ENCODE measurements at places on chromosomes 13 and 19.

DNA sequence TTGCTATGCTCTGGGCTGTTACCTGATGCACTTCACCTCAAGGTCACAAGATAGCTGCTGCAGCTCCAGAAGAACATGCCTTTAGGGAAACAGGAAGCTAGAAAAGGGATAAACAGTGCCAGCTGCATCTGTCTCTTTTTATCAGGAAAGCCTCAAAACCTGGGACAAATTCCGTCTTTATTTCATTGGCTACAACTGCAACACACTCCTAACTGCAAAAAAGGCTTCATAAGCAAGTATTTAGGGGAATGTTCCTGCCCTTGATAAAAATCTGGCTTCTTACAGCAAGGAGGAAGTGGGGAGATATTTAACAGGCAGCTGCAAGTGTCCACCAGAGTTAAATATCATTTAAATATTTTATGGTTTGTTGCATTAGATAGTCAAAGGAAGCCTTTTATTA is 34.2 kb upstream of the SERTM1 start:
- DNase-seq: no peak

GRCh38 chr19:48346191-48346590 is 17.5 kb downstream of the TMEM143 start:
- no peak for DNase-seq

DNA sequence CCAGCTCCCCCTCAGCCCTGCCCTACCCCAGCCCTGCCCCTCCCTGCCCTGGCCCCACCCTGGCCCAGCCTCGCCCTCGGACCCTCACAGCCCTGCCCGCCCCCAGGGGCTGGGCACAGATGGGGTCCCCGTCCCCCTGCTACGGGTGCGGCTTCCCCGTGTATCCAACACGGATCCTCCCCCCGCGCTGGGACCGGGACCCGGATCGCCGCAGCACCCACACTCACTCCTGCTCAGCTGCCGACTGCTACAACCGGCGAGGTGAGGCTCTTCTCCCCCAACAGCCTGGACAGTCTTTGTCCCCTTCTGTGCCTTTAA is 5.2 kb downstream of the SHFL start:
- DNase-seq: no peak

GRCh38 chr13:35157143-35157755 is 215.2 kb downstream of the NBEA start:
- no peak for DNase-seq

DNA sequence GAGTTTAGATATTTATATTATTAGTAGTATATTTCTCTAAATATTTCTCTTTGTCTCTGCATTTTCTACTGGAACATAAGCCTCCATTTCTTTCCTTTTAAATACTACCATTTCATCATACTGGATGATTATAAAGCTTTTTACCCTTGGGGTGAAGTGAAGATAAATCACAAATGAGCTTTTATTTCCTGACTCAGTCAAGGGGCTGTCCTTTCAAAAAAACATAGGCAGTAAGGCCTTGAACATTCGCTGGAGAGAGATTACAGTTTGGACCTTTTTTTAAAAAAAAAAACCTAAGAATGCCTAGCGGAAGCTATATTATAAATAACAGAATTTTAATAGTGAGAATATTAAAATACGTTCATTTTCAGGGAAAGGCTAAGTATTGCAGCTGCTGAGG is 268.8 kb upstream of the PCDH9 start:
- DNase-seq: no peak

DNA sequence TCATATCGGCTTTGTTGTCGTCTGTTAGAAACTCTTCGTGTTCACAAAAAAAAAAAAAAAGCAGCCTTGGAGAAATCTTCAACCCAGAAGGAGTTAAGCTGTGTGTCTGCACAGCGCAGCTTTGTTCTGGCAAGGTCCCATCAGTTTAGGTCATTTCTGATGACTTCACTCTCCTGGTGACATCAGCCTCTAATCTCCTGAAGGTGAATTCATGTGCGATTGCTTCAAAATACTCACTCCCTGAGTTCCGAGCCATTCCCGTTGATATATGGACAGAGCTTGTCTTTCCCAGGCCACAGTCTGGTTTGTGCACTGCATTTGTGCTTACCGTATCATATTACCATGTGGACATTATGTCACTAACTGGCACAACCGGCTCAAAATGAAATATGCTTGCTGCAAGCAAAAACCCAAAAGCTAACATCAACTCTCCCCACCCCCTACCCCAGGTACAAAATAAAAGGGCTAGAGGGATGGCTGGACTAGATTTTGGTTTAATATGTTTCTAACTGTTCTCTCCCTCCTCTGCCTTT is 342.4 kb downstream of the KCNRG start:
- no peak for DNase-seq

GRCh38 chr13:85366759-85367417 is 432.3 kb downstream of the SLITRK6 start:
- DNase-seq: no peak

- DNase-seq: no peak
Observed at GRCh38 chr19:33039108-33039599, 25.5 kb downstream of the RHPN2 start.

DNA sequence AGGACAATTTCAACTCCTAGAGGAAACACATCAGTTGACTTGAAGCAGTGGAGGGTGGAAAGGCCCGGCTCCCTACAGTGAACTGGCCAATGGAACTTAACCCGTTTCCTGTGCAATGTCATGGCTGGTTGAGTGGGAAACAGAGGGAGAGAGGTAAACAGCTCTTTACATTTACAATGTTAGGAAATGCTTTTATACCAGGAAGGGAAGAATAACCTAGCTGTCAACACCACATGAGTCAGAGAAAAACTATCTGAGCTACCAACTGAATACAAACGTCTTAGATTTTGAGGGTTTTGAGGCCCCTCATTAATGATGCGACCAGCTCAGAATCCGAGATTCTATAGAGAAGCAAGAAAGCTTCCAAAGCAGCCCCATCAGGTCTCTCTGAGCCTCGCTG is 36.7 kb downstream of the CARD8 start:
- DNase-seq: no peak

- no peak for DNase-seq
Observed at GRCh38 chr19:58166708-58167280, 16.1 kb upstream of the ZNF274 start.

GRCh38 chr13:49307365-49307764 is 59.6 kb downstream of the CDADC1 start:
- DNase-seq: no peak

GRCh38 chr13:43514311-43514710 is 272.5 kb downstream of the ENOX1 start:
- DNase-seq: no peak

DNA sequence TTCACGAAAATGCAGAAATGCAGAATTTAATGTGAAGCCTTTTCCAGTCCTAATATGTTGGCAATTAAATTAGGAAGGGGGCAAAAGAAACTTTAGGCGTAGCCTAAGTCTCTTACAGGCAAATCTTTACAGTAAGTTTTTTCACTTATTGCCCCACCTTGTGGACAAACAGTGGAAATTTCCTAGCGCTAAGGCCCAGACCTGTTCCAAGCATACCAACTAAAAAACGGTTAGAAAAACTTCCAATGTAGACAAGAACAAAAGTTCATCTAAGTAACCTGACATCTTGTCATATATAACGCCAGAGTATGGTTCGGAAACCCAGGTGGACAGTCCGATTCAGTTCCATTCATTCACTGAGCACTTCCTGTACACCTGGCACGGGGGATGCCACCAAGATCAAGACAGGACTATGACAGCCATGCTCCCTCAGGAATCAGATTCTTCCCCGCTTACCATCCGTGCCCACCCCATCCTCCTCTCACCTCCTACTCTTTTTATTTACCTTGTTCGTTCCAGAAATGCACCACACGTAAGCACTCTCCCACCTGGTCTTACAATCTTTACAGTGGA is 4.9 kb downstream of the ZAR1L start:
- no peak for DNase-seq

GRCh38 chr19:51799774-51800472 is 5.0 kb downstream of the FPR3 start:
- no peak for DNase-seq

DNA sequence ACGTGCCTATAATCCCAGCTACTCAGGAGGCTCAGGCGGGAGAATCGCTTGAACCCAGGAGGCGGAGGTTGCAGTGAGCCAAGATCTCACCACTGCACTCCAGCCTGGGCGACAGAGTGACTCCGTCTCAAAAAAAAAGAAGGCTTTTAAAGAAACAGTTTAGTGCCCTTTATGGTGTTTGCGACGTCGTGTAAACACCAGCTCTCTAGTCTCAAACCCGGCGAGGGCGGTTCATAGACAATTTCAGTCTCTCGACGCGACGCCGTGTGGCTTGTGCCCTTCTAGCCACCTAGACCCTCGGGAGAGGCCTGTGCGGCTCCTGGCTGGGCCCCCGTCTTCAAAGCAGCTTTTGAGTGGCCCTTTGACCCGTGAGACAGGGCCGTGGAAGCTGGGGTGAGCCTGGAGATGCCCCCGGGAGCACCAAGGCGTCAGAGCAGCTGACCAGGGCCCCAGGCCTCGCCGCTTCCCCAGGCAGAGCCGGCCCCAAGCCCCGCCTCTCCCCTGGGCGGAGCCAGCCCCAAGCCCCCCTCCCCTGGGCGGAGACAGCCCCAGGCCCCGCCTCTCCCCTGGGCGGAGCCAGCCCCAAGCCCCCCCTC is 5.0 kb upstream of the MADCAM1 start:
- DNase-seq: no peak

DNA sequence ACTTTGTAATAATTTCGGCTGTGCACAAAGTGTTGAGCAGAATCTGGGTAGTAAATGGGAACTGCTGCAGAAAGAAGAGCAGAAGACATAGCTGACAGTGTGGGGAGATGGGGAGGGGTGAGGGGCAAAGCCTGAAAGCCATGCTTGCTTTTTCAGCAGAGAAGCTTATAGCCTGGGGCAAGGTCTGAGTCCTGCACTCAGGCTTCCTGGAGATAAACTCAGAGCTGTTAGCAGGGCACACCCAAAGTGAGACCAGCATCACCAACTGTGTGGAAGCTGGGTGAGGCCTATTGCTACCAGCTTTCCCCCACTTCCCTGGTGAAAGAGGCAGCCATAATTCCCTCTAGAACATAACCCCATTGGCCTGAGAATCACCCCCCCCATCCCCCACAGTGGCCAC is 15.6 kb upstream of the LHFPL6 start:
- DNase-seq: no peak

- no peak for DNase-seq
Observed at GRCh38 chr13:72530471-72530870, 197.0 kb downstream of the MZT1 start.

- no peak for DNase-seq
Observed at GRCh38 chr13:47100214-47100853, 203.5 kb upstream of the HTR2A start.

DNA sequence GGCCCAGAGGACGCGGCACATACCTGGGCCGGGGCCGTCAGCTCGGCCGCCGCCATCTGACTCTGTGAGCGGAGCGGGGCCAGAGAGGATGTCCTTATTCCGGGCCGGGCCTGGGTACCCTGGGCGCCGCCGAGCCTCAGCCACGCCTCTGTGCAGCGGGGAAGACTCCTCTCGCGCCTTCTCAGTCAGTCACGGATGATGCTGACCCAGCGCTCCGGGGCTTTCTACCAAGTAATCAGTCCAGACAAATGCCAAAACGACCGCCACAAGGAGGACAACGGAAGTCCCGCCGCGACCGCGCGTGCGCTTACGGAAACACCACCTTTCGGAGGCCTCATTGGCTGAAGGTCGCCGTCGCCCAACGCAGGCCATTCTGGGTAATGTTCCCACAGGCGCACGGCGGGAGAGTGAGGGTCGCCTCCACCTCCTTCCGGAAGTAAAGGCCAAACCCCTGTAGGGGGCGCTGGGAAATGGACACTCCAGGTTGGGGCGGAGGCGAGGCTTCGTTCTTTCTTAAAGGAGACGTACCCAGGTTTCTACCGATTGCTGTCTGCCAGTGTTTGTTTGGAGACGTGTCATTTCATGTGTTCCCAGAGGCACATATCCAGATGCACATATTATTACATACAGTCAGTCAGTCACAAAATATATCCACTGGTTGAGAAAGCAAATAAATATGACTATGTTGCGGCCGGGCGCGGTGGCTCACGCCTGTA is at the start of gene ZNF256:
Gene ZNF256 (minus strand): TSS at position 288 of the 716 bp plus-strand sequence. CDS start 232 bp downstream, at position 56.
- peak; percentile 74 for DNase-seq

DNA sequence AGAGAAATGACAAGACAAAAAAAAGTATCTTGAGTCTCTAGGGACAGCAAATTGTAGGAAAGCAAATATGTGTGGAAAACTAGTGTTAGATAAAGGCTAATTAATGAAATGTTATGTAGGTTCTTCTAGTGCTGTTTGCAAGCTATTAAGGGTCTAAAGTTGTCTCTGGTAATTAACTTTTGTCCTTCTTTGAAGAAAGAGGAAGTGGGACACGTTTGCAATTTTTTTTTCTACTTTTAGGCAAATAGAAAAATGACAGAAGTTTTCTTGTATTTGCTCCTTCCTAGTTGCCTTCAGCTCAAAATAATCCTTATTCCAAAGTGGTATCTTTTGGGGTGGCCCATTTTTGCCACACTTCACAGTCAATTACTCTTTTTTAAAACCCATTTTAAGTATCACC is 1877.7 kb upstream of the PRR20A start:
- DNase-seq: no peak

GRCh38 chr19:58229255-58229639 is 533 bp downstream of the ZNF544 start:
- DNase-seq: no peak

DNA sequence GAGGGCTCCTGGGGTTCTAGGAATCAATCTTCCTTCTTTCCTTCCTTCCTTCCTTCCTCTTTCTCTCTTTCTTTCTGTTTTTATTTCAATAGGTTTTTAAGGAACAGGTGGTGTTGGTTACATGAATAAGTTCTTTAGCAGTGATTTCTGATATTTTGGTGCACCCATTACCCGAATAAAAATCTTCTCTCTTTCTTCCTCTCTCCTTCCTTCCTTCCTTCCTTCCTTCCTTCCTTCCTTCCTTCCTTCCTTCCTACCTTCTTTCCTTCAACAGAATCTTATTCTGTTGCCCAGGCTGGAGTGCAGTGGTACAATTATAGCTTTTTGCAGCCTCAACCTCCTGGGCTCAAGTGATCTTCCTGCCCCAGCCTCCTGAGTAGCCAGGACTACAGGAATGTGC is 16.0 kb upstream of the URI1 start:
- no peak for DNase-seq

DNA sequence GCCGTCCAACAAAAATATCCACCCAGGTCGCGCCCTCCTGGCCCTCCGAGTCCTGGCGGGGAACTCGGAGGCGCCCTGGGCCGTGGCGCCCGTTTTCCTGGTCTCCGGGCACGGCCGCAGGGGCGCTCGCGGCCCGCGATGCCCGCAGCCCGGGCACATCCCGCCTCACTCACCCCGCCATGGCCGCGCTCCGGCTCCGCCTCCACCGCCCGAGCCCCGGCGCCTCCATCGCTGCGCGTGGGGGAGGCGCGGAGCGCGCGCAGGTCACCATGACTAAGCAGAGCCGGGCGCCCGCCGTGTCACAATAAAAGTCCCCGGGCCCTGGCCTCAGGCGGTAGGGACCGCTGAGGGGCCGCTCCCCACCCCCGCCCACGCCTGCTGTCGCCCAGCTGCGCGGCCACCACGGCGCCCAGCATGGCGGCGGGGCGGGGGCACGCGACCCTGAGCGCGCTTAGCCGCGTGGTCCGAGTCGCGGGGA is 593 bp downstream of the KEAP1 start:
- peak; percentile 75 for DNase-seq

- no peak for DNase-seq
Observed at GRCh38 chr13:30892966-30893365, 13.1 kb upstream of the MEDAG start.
